ENCODE measurements at places on chromosomes 16 and 17.

GRCh38 chr16:11547118-11547916 is 39.4 kb downstream of the LITAF start:
- no peak for DNase-seq

- no peak for DNase-seq
Measured at GRCh38 chr17:51500454-51500853, 240.1 kb downstream of the UTP18 start.

GRCh38 chr17:2598166-2598565 is 4.7 kb downstream of the PAFAH1B1 start:
- no peak for DNase-seq

- DNase-seq, result no peak
Measured at GRCh38 chr17:258906-259305, 77.5 kb upstream of the DOC2B start.

GRCh38 chr17:44310188-44310587 is 1.8 kb downstream of the RUNDC3A start:
- DNase-seq, result no peak

DNA sequence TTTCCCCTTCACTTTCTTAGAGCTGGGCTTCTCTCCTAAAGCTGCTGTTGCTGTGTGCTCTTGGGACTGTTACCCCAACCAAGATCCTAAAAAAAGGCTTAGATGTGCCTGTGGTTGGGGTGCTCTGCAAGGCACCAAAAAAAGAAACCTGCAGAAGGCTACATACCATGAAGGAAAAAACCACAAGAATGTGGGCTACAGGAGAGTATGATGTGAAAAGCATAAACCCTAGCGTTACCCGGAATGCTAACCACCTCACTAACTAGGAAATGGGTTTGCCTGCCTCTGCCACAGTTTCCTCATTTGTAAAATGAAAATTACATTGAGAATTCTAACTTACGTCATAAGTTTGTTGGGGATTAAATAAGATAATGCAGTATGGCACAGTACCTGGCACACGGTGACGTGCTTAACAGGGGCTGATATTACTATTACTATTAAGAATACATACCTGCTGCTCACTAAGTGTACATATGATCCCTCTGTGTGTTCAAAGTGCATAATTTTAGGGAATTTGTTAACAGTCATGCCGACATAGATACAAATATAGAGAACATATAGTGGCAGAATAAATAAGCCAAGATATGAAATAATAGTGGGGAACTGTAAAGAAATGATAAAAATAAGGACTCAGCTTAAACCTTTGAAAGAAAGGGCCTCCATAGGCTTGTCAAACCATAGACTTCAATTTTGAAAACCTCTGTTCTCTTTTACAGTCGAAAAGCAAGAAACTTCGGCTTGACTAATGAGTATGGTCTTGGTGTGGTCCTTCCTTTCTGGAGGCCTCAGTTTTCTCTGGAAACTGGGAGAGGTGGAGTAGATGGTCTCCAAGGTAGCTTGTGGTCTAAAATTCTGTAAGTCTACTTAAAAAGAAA is 177.8 kb upstream of the TBX2 start:
- DNase-seq, result no peak

DNA sequence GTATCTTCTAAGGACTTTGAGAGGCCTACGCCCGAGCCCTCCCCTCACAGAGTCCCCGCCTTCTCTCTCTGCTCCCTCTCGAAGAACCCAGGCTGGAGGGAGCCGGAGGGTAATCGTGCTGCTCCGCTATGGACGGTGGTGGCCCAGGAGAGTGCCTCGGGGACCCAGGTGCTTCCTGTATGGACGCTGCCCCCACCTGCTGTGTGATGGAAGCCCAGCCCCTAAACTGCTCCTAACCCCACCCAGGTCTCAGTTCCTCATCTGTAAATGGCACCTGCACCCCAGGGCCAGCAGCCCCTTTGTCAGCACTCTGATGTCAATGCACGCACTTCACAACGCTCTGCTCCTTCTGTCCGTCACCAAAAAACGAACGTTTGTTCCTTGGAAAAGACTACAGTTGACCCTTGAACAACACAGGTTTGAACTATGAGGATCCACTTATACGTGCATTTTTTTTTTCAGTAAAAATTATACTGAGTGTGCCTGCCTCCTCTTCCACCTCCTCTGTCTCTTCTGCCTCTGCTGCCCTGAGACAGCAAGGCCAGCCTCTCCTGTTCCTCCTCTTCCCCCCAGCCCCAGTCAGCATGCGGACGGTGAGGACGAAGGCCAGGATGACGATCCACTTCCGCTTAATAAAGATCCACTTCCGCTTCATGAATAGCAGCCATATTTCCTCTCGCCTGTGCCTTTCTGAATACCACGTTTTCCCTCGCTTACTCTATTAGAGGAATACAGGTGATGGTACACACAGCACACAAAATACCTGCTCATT is 118.3 kb downstream of the BANP start:
- DNase-seq, result no peak

DNA sequence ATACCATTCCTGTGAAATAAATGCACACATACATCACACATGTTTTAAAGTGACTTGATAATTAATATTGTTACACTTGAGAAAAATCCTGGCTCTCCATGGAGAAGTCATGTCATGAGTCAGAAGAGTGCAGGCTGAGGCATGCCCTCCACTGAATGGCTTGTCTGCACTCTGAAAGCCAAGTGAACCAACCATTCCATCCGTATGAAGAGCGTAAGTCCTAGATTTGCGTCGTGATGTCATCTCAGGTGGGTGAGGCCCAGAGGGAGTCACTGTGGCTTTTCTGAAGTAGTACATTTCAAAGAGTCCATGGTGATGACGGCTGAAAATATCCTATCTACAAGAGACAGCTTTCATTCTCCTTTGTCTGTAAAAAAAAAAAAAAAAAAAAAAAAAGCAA is 83.5 kb upstream of the IRX5 start:
- no peak for DNase-seq

GRCh38 chr16:2782583-2783351 is 4.6 kb downstream of the PRSS33 start:
- no peak for DNase-seq

DNA sequence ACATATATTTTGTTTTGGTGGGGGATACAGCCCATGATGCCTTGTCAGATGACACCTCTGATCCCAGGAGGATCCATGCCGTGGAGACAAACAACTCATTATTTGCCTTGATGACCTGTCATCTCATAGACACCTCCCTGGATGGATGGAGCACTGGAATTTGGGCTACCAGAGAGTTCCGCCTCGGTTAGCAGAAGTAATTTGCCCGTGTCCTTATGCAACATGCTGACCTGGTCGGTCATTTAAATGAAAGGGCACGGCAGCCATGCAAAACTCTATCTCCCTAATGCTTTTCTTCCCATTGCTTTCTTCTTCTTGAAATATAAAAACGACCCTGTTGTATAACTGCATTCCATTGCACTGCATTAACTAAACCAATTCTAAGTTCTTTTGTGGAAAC is 145.3 kb downstream of the GRIN2A start:
- DNase-seq, result no peak

DNA sequence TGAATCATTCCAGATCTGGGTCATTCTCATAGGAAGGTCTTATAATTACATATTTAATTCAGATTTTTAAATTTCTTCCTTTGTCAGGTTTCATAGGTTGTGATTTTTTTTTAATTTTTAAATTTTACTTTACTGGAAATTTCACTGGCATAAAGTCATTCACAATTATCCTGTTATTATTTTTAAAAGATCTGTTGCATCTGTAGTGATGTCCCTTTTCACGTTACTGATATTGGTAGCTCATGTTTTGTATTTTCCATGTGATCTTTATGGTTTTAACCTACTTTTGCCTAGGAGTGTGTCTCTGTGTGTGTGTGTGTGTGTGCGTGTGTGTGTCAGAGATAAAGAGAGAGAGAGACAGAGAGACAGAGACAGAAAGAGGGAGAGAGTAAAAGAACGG is 216.6 kb upstream of the KCNJ16 start:
- DNase-seq, result no peak

DNA sequence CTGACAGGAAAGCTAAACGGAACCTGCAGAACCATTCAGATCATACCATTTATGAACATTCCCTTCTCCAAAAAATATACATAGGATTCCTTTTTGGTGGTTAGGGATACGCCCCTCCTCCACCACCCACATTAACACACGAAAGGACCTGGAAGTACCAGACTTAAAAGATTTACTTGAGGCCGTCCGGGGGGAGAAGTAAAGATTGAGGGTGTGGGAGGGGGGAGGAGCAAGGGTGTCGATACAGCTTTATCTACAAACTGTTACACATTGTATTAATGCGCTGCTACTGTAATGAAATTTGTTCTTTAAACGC is 537 bp downstream of the PALB2 start:
- DNase-seq, result no peak

DNA sequence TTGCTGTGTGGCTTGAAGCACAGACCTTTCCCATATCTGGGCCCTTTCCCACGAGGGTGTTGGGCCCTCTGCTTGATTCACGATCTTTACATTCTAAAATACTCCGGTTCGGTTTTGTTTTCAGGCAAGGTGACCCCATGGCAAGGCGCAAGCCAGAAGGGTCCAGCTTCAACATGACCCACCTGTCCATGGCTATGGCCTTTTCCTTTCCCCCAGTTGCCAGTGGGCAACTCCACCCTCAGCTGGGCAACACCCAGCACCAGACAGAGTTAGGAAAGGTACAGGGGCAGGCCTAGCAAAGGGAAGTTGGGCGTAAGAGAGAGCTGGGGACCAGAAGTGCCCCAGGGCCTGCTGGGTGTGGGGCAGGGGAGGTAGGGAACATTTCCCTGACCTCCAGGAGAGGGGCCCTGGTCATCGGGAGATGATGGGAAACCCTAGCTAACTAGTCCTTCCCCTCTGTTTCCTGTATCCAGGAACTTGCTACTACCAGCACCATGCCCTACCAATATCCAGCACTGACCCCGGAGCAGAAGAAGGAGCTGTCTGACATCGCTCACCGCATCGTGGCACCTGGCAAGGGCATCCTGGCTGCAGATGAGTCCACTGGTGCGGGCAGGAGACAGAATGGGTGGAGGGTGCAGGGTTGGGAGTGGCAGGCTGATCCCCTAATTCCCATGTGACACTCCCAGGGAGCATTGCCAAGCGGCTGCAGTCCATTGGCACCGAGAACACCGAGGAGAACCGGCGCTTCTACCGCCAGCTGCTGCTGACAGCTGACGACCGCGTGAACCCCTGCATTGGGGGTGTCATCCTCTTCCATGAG is 1.4 kb downstream of the ALDOA start:
- DNase-seq, result no peak

DNA sequence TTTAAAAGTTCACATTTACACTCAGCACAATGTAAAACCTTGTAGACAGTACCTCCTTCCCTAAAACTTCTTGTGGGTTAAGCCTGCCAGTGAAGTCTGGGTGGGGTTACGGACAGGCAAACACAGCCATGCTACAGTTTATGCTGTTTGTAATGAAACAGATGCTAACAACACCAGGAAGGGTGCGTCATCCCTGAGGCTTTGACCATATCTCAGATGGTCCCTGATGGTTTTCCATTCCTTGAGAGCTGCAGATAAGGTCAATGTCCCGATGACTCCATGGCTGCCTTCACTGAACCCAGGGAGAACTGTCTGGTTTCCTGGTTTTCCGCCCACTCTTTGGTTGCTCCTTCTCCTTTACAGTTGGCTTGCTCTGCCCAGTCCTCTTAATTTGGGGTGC is 29.1 kb downstream of the GAS7 start:
- DNase-seq, result no peak

GRCh38 chr17:40407460-40407859 is 10.2 kb downstream of the TOP2A start:
- DNase-seq, result no peak

- peak; percentile 8 for DNase-seq
Measured at GRCh38 chr16:30184891-30185682, 1.7 kb downstream of the CORO1A start.

GRCh38 chr16:15686287-15686686 is 36.2 kb downstream of the NDE1 start:
- no peak for DNase-seq

- no peak for DNase-seq
Measured at GRCh38 chr17:19372439-19372838, 5.9 kb upstream of the MAPK7 start.

- no peak for DNase-seq
Measured at GRCh38 chr17:6231886-6232731, 161.9 kb downstream of the WSCD1 start.

DNA sequence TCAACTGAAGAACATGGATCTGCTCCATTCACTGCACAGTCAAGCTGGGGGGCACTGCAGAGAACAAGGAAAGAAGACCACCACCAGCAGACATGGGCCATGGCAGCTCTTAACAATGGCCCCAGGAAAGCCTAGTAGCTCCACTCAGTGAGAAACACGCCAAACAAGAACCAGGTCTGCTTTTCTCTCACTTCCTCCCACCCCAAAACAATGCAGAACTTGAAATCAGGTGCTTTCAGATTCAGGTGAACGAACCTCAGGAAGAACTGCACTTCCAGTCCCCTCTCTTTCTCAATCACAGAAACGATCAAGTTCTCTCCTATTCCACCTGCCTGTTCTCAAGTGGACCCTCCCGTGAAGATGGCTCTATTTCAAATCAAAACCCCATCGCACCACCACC is 155.6 kb downstream of the GRIN2A start:
- no peak for DNase-seq

- DNase-seq, result no peak
Measured at GRCh38 chr17:73348829-73349095, 37.0 kb upstream of the CDC42EP4 start.

DNA sequence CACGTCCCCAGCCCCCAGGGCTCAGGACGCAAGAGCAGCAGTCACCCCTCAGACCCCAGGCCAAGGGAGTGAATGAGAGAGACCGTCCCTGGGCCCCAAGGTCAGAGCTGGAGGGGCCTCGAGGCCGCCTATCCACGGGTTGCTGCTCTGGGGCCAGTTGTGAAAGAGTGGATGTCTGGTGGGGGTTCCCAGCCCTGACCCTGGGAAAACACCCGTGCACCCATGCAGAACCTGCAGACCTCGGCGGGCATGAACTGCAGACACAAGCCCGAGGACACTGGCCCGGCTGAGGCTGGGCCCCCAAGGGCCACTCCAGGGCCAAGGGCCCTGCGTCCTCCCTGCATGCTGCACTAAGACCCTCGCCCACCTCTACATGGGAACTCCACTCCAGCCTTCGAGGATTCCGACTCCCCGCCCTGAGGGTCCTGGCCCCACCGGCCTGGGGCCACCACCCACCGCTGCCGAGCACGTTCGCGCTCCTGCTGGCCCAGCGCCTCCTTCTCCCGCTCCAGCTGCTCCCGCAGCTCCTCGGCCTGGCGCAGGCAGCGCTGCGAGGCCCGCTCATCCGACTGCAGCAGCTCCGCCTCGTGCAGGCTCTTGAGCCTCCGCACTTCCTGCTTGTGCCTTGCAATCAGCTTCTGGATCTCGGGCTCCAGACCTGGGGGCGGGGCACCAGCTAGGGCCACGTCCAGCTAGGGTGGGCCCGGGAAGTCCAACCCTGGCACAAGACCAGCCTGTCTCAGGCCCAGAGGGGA is 27.6 kb upstream of the AATK start:
- DNase-seq, result no peak

DNA sequence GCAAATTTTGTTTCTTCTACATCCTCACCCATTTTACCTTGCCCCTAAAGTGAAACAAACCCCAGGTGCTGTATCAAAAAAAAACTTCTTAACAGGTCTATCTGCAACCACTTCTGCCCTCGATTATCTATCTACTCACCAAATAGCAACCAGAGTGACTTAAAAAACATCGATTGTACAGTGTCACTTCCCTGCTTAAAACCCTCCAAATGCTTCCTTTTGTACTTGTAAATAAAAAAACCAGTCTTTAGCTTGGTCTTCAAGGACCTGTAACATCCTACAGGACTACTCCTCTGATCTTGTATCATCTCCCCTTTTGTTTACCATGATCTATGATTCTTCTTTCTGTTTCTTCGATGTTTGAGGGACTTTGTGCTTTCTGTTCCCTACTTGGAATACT is 82.7 kb upstream of the CORO6 start:
- no peak for DNase-seq

- no peak for DNase-seq
Measured at GRCh38 chr16:67533024-67533560, 4.5 kb downstream of the RIPOR1 start.
